Choroid plexus epithelial cell (primary cell): ENCODE measurements at places on chromosomes 6 and 20.

DNA sequence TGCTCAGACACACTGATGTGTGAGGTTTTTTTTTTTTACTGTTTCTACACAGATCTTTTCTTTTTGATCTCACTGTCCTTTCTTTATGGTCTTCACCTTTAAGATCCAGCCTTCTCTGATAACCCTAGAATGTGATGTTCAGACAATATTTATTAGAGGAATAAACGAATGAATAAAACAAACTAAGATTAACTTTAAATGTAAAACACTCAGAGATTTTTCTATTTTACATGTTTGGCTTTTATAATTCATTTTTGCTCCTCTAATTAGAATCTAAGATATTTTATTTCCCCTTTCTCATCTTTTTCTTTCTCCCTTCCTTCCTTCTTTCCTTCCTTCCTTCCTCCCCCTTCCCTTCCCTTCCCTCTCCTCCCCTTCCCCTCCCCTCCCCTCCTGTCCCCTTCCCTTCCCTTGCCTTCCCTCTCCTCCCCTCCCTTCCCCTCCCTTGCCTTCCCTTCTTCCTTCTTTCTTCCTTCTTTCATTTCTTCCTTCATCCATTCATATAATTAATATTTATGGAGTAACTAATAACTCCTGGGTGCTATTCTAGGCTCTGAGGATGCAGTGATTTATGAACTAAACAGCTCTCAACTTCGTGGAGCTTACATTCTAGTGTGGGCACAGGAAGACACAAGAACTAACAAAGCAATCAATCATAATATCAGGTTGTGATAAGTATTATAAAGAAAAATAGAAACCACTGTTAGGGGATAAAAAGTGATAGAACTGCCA, 133.5 kb upstream of the TSHZ2 start:
- no peak for DNase-seq

DNA sequence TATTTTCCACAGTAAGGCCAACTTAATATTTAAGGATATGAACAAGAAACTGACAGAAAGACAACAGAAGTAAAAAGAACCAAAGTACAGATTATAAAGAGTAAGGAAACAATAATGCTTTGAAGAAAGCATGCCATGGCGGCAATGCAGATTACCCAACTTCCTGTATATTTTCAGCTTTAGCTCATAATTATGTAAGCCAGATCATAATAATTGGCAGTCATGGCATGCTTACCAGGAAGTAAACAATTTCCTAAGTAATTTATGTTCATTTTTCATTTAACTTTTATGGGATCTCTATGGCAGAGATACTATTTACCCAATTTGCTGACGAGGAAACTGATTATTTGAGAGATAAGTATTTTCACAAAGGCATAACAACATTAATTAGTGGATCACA, 988.7 kb downstream of the HACE1 start:
- no peak for DNase-seq

DNA sequence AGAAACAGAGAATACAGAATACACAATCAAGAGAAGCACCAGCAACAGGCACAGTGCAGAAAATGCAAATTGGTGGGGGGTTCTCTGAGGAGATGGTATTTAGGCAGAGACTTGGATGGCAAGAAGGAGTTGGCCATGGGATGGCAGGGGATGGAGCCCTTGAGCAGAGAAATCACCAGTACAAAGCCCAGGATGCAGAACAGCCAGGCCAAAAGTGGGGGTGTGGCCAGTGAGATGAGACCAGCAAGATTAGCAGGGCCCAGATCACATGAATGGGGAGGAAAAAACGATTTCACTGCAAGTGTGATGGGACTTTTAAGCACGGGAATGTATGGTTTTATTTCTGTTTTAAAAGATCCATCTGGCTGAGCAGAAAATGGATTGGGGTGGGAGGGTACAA, 63.4 kb downstream of the TRAM2 start:
- DNase-seq = no peak

DNA sequence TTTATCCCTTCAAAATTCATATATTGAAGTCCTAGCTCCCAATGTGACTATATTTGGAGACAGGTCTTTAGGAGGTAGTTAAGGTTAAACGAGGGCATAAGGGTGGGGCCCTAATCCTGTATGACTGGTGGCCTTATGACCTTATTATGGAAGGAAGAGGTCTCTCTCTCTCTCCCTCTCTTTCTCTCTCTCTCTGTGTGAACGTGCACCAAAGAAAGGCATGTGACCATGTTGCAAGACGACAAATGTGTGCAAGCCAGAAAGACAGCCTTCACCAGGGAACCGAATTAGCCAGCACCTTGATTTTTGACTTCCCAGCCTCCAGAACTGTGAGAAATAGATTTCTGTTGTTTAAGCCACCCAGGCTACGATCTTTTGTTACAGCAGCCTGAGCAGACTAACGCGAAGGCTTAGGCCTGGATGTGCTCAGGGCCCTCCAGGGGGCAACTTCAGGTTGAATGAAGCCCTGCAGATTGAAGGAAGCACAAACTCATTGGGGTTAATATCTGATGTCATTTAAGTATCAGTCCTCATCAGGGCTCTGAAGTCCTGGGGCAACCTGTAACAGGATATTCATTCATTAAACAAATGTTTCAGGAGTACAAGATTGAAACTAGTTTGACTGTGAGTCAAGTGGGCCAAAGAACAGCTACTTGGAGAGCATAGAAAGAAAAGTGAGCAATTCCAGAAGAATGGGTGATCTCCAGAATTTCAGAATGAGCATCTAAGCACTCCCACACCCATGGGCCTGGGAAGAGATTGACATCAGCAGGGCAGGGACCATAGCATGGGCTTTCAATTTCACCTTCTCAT, 157.4 kb upstream of the TNFAIP3 start:
- peak; percentile 62 for DNase-seq

DNA sequence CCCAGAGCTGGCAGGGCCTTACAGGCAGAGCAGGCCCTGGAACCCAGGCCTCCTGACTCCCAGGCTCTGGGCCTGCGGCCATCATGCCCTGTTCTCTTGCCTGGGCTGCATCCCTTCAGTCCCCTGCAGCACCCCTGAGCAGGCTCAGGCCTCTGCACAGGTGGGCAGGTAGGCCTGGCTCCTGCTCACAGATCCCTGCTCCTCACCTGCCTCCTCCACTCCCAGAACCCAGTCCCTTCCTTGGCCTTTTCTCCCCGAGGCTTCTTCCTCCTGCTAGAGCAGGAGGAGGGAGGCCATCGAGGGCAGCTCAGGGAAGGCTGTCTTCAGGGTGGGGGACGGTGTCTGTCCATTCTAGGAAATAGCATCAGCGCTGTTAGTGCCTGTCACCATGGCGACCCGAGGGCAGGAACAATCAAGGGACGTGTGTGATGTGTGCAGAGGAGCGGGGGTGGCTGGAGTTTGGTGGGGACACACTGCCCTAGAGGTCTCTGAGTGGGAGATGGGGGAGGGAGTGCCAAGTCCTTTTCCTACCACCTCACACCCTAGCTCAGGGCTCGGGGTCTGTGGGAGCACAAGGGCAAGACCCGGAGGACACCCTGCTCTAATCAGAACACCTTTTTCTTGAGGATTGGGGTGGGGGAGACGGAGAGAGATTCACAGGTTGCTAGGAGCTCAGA, 26.6 kb downstream of the GLP1R start:
- DNase-seq = no peak

DNA sequence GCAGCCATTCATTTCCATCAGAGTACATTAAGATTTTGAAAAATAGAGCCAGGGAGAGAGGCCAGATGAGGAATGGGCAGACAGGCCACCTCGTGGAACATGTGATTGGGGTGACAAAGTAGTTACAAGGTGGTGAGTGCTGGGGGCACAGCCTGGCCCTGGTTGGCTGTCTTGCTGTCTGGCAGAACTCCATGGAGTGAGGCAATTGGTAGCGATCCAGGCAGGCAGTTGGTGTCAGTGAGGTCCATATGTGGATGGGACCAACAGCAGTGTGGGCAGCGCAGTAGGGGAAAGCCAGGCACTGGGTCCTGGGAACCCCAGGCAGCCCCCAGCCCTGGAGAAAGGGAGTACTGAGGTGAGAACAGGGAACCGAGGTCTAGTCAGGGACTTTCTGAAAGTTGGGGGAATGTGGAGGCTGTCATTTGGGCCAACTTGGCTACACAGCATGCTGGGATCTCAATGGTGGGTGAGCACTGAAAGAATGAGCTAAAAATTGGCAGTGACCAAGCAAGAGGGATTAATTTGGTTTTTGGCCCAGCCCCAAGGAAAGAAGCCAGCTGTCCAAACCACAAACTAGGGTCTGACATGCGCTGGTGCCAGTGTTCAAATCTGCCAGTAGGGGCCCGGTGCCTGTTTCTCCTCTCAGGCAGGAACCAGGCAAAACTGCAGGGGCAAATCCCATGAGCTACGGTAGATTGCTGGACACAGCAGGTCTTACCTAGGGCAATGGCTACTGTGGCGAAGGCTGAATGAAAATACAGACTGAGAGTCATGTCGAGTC, 61.4 kb upstream of the E2F3 start:
- no peak for DNase-seq

DNA sequence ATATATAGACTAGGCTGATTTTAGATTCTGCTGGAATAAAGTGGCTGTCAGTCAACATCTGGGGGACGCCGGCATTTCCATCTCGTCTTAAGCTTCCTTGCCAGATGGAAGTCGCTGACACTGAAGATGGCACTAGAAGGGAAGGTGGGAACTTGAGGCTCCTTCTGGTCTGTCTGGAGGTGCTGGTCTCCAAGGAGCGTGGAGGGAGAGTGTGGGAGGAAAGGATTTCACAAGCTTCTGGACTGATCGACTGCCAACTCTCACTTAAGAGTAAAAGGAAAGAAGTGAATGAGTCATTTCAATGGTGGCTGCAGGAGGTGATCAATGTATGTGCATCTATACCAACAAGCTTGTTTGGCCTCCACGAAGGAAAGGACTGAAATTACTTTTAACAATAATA, 40.4 kb downstream of the DUSP22 start:
- DNase-seq = peak; percentile 73

DNA sequence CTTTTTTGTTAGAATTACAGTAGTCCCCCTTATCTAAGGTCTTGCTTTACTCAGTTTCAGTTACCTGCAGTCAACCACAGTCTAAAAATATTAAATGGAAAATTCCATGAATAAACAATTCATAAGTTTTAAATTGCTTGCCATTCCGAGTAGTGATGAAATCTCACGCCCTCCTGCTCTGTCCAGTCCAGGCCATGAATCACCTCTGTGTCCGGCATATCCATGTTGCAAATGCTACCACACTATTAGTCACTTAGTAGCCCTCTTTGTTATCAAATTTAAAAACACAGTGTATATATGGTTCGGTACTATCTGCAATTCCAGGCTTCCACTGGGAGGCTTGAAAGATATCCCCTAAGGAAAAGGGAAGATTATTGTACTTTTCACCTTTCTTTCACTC, 164.6 kb upstream of the FAM83B start:
- peak; percentile 87 for DNase-seq
